ENCODE measurements at places on chromosomes 4 and X.

GRCh38 chr4:110195561-110196205, 2.7 kb downstream of the ELOVL6 start:
- DNase-seq = no peak

GRCh38 chrX:131271274-131271673, 17.8 kb downstream of the IGSF1 start:
- no peak for DNase-seq

DNA sequence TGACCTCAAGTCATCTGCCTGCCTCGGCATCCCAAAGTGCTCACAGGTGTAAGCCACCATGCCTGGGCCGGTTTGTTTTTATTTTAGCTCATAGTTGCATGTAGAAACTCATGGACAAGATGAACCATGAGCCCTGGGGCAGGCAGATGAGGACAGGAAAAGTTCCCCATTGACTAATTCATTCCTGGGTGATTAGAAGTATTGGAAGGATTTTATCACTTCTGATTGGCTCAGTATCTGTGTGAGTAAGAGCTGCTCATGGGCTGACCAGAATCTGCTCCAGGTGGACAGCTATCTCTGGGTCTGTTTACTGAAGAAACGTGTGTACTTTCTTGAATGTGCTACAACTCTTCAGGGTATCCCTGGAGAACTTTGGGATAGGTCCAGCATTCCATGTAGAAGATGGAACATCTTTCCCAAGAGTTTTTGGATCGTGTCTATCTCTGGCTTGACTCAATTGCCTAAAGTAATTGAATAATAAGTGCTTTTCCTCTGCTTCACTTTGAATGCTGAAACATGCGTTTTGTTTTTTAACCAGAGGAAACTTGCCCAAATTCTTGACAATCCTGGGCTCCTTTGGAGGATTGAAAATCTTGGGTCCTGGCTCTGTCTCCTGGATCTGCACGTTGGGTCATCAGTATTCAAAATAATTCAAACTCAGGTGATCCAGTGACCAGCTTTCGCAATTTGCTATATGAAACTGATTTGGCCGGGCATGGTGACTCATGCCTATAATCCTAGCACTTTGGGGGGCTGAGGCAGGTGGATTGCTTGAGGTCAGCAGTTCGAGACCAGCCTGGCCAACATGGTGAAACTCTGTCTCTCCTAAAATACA, 88.6 kb upstream of the DHRSX start:
- DNase-seq = no peak

GRCh38 chr4:173565281-173565680, 35.3 kb upstream of the HAND2 start:
- DNase-seq = no peak

DNA sequence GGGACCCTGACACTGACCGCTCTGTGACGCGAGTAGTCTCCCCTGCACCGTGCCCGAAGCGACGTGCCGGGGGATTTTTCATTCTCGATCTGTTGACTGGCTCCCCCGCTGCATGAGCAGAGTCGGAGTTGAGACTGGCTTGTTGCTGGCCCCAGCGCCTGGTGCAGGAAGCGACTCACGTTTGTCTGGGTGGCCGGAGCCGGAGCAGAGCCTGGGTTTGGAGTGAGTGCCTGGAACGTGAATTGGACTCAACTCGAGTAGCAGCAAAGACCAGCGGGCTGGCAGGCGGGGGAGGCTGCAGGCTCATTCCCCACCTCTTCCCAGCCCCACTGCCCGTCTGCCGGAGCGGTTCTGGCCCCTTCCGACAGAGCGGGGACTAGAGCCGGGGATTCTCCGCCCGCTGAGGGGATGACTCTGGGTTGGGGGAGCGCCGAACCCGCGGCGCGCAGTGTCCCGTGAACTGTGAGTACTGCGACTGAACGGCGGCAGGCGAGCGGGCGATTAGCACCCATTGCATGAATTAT, 554 bp downstream of the PCDH7 start:
- DNase-seq = no peak

DNA sequence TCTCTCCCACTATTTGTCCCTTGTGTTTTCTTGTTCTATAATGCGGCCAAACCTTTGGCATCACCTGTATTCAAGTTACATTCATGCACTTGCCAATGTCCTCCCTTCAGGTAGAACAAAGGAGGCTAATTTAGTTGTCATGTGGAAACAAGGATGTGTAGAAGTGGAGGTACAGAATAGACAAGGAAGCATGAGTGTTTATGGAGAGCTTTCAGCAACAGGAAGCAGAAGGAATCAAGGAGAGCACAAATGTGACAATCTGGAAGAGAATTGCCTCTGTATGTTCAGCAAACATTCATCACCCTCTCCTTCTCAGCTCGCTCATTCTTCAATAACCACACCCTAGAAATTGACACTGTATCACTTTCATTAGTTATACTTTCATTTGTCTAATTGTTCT, 103.4 kb downstream of the SLC7A11 start:
- DNase-seq = no peak

DNA sequence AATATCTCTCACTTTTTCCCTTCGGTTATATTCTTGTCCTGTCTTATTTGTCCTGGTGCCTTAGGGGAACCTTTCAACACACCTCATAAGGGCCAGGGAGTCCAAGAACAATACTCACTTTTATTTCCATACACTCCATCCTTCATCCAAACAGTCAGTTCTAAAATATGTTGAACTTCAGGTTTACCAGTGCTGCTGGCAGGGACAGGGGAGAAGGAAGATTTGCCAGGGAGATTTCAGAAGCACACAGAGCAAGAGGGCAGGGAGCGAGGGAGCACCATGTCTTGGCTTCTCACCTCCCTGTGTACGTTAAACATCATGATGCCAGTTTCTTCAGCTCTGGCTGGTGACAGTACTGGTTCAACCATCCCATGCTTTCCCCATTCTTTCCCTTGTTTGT, 631.1 kb upstream of the FAT1 start:
- peak; percentile 7 for DNase-seq

DNA sequence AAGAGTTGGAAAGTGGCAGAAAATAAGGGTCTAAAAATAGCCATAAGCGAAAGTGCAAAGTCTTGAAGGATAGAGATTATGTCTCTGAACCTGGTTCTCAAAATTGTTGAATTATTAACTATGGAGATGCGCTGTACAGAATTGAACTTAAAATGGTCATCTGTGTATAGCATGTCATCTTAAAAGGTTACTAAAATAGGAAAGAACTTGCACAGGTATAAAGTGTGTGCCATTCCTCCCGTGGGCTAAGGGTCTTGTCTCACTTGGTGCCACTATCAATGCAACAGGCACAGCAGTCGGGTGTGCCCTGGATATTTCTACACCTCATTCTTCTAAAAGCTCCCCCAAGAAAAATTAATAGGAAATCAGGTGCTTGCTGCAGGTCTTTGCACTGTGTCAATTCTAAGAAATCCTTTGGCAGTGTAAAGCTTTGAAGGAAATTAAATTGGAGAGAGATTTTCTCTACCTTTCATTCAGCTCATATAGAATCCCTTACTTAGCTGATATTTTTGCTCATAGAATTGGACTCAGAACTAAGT, 2.4 kb downstream of the SORBS2 start:
- no peak for DNase-seq

- DNase-seq = no peak
Measured at GRCh38 chr4:647481-647880, 22.1 kb downstream of the PDE6B start.

DNA sequence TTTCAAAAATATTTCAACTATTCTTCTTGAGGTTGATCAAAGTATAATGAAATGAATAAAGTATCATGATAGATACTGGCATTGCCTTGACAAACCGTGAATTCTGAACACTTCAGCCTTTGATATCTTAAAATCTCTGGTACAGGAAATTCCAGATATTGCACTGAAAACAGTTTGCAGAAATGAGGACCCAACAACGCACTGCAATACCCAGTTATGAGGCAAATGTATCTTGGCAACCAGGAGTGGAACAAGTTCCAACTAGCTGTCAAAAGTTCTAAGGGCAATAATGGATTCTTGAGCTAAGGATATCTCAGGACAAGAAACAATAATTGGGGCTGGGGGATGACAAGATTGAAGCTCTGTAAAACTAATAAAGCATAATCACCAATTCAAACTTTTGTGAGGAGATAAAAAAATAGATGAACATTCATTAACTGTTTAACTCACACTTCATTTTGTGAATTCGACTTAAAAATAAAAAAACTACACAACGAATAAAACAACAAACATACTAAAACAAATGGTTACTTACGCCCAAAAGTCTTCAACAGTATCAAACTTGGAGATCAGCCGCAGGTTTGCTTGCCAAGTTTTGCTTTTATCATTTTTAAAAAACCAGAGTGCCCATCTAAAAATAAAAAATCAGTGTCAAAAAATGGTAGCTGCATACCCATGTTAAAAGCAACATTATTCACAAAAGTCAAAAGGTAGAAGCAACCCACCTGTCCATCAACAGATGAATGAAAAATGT, 38.1 kb downstream of the EIF4E start:
- no peak for DNase-seq

DNA sequence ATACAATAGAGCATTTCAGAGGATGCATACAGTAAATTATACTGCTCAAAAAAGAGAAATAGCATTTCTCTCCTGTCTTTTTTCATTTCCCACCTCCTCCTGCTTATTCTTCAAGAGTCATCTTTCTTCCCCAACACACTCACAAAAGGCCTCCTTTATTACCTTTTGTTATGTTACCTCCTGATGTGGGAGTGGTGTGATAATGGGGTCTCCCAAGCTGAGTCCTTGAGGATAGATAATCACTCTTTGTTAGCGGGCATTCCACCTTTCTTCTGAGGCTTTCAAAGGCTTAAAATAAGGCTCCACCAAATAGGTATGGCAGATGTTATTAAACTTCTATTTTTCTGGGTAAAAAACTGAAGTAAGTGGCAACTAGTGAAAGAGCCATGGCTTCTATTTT, 159.8 kb downstream of the CPEB2 start:
- DNase-seq = no peak

DNA sequence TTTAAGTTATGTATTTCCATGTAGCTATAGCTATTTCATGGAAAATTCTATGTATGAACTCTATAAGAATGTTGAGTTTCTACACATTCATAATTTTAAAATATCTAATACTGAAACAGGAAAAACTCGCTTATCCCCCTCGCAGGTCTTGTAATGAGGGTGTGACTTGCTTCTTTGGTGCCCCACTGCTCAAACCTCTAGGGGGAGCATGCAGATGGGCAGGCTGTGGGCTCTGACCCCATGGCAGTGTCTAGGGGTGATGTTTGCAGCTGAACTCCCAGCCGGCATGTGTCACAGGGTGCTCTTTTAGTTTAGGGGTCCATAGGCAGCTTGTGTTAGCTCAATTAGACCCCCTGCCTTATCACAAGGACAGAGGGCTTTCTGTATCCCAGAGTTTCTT, 1825.7 kb upstream of the ADGRL3 start:
- DNase-seq = no peak

- DNase-seq = no peak
Measured at GRCh38 chr4:176767183-176767582, 25.5 kb downstream of the VEGFC start.

- no peak for DNase-seq
Measured at GRCh38 chr4:181582595-181582994, 660.6 kb upstream of the TENM3 start.

GRCh38 chr4:90580326-90580725, 453.1 kb downstream of the CCSER1 start:
- no peak for DNase-seq

DNA sequence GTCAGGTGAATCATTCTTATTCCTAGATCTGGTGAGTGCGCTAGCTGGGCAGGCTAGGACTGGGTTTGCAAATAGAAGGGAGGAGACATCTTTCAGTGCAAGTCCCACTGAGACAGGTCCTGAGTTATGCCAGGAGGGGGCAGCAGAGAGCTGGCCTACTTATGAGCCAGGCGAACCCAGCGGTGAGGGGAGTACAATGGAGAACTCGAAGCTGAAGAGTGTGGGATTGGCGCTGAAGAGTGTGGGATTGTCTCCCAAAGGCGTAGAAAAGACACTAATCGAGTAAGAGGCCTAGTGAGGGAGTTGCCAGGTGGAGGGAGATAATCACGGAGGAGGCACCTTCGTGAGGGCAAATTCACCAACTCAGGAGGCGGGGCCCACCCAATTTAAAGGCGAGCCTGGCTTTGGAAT, 91.7 kb upstream of the CXorf66 start:
- peak; percentile 75 for DNase-seq

GRCh38 chrX:129845616-129846190, 2.0 kb upstream of the ZDHHC9 start:
- peak; percentile 24 for DNase-seq

- no peak for DNase-seq
Measured at GRCh38 chrX:68570598-68570997, 71.7 kb downstream of the YIPF6 start.

GRCh38 chr4:150244600-150244999, 166.4 kb downstream of the DCLK2 start:
- no peak for DNase-seq

- no peak for DNase-seq
Measured at GRCh38 chrX:1581132-1581531, 10.3 kb upstream of the AKAP17A start.

DNA sequence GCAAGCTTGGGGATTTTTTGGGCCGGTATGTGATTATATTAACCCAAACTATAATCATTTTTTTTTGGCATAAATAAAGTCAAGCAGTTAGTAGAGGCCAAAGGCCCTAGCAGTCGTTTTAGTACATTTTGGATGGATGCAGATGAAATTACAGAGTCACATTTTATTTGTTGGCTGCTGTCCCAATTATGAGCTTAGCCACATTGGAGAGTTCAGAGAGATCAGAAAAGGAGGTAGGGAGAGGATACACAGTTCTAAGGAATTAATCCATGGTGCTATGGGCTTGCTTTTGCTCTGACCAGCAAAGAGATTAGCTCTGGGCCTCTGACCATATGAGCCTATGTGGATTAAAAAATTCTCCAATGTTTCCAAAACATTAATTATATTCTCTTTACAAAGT, 395.1 kb downstream of the RAPGEF2 start:
- no peak for DNase-seq

DNA sequence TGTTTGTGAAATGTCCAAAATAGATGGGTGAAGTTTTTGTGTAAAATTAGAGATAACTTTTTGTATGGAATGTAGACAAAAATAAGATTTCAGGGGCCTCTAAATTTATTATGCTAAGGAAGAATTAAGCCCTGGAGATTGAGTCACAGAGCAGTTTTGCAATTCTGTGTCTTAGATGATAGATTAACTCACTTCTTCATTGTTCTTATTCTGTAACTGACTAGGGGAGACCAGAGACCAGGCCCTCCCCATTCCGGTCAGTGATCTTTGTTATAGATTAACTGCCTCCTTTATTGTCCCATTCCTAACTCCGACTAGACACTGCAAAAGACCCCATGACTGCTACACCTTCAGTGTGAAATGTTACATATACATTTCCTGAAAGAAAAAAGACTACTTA, 238.4 kb upstream of the TAPT1 start:
- DNase-seq = no peak

DNA sequence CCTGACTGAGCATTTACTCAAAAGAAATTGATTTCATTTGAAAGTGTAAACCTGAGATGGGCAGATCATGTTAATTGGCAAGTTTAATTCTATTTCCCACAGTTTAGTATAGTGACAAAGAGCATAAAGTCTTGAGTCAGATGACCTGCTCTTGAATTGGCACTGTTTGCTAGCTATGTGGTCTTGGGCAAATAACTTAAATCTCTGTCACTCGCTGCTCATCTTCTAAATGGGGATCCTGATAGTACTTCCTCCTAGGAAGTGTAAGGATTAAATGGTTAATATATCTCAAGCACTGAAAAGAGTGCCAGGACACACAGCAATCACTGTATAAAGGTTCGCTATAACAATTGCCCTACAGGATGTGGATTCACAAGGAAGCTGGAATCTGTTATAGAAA, 242.8 kb upstream of the JADE1 start:
- no peak for DNase-seq

- DNase-seq = no peak
Measured at GRCh38 chrX:124910611-124911010, 409.1 kb upstream of the TEX13C start.

- DNase-seq = no peak
Measured at GRCh38 chr4:110638089-110638746, 15.3 kb upstream of the PITX2 start.
